T follicular helper cell (primary cell): ENCODE measurements at places on chromosomes 7 and 10.
A peak's percentile ranks its signal among the peaks of the same experiment; 100 is the strongest.

DNA sequence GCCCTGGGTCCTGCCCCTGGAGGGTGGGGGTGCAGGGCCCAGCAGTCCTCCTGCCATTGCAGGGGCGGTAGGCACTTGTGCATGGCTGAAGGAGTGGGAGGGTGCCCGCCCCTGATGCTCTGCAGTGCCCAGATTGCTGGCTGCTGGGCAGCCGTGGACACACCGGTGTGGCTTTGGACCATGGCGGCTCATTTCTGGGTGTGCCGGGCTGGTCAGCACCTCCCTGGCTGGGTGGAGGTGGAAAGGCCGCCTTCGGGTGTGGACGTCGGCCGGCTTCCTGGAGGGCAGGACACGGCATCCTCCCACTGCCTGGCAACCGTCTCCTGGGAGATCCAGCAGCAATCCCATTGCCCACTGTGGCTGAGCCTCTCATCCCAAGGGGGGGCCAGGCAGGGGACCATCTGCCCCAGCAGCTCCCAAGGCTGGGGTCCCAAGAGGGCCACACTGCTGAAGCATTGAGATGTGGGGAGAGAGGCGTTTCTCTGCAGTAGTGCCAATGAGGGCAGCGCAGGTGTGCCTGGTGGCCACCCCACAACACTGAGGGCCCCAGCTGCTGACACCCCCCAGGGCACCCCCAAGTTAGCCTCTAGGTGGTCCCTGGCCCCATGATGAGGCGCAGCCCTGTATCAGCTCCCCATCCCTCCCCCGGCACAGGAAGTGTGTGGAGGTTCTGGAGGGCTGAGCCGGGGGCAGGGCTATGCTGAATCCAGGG, 12.9 kb downstream of the TTYH3 start:
- DNase-seq = no peak

- no peak for DNase-seq
Measured at GRCh38 chr7:81175275-81175940, 256.6 kb upstream of the SEMA3C start.

GRCh38 chr10:86288695-86289576, 77.7 kb downstream of the GRID1 start:
- DNase-seq = no peak

DNA sequence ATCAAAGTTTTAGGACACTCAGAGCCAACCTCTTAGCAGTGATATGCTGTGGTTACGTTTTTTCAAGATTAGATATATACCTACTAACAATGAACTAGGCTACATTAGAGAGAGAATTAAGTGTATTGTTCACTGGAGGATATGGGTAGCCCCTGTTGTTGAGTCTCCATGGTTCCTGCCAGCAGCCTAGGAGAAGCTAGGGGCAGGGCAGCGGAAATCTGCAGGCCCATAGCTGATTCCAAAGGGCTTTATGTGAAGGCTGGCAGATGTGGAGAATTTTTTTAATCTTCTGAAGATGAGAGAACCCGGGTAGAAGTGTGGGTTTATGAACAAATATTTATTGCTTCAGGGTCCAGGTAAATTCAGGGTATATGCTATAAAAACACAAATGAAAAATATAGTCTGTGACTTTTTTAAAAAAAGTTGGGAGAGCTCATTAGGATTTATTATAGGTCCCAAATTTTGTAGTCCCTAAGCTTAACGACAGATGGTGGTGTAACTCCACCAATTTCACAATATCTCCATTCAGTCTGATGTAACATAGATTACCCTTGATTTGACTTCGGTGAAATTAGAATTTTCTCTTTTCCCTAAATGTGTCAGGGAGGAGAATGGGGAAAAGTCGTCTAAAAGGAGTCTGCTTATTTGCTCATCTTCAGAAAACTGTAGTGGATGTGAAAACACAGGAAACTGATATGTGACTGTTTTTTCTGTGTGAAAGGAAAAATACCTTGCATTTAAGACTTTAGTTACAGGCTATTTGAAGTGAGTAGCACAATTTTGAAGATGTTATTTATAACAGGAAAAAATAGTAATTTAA, 163.0 kb upstream of the PPP1R3A start:
- DNase-seq = no peak

- no peak for DNase-seq
Measured at GRCh38 chr10:3330663-3331062, 158.1 kb upstream of the PITRM1 start.

GRCh38 chr7:1473864-1474512, 14.7 kb upstream of the MICALL2 start:
- peak; percentile 81 for DNase-seq

- no peak for DNase-seq
Measured at GRCh38 chr10:43392748-43393147, 16.2 kb downstream of the HNRNPF start.

GRCh38 chr7:157784979-157785441, 448.2 kb downstream of the DNAJB6 start:
- no peak for DNase-seq

DNA sequence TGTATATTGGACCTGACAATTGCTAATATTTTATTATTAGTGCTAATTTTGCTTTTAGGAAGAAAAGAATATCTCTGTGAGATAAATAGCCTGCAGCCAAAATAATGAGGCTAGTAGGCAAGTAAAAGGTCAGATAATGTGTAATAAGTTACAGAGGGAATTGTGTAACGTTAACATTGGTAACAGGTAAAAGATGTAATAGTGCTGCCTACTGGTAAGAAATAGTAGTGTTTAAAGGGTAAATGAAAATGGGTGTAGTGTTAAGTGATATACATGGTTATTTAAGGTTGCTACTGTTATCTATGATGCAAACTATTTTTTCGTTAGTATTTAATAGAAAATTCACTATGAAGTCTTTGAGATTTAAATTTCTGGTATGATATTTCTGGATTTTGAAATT, 9.2 kb upstream of the FOXP2 start:
- no peak for DNase-seq

GRCh38 chr7:1922071-1922869, 252.2 kb downstream of the ELFN1 start:
- no peak for DNase-seq

DNA sequence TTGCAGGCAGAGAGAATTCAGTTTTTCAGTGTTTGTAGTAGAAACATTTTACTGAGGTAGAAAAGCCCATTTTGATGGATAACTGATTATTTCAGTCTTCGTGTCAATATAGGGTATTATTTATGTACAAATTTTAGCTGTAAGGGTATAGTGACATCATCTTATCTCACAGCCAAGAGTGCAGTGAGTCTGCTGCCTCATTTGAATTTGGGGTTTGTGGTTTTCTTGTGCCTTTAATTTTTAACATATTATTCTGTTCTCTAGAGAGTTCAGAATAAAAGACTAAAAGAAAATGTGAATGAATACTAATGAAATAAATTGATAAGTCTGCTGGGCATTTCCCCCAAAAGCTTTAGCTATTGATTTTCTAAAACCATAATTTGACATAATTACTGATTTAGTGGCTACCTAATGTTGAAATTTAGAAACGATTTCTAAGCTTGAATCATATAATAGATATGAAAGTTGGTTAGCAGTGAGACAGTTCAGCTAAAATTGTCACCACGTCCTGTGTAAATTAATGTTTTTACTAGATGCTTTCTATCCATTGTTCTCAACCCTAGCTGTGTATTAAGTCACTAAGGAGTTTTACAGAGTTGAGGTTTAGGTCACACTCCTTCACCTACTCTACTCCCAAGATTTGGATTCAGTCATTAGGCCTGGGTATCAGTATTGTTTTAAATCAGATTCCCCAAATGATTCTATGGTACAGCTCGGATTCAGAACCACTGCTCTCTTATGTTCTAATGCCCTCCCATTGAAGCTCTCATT, 37.3 kb downstream of the ACADSB start:
- DNase-seq = no peak

DNA sequence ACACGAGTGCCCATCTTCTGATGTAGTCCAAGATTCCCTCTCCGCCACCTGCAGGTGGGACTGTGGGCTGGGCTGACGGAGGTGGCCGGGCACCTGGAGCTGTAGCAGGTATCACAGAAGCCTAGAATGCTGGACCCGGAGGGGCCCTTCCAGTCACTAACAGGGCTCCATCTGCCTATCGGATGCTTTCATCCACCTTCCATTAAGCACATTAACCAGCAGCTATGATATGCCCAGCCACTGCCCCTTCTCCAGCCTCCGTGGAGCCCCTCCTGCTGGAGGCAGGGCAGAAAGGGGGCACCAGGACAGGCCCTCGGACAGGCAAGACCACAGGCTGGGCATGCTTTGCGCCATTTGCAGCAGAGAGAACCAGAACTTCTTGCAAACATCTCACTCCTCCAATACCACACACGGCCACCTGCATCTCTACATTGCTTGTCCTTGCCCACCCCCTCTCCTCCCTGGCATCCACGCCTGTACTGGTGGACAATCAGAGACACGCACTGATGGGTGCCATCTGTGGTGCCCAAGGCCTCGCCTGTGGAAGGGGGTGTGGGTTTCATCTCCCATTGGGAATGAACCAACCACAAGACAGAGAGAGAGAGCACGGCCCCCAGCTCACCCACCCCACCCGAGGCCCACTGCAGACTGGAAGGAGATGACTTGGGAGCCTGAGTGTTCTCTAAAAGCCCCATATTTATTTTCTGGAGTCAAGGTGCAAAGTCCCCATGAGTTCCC, 16.8 kb downstream of the PRKAG2 start:
- no peak for DNase-seq

GRCh38 chr10:69409176-69409495, 7.6 kb downstream of the TACR2 start:
- no peak for DNase-seq

DNA sequence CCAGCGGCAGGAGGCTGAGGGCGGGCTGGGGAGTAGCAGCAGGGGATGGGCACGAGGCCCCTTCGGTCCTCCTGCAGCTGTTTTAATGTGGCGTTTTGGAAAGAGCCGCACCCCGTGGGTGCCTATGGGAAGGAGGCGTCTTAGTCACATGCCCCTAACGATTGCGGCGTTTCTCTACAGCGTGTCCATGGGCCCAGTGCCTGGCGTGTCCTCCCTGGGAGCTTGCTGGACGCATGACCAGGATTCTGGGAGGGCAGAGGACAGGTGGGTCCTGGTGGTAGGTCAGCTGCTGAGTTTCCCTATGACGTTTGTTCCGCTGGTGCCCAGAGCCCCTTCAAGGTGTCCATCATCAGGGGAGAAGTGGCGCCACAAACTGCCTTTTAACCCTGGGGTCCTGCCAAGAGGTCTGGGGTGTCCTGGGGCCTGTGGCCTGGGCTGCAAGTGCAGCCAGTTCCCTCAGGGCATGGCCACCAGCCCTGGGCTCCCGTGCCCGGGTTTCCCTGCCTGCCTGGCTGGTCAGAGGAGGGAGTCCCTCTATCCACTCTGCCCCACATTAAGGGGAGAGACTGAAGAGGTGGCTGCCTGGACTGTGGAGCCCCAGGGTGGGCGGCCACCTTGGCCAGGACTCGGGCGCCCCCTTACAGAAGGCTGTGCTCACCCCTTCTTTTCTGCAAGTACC, 48.7 kb downstream of the PWWP2B start:
- no peak for DNase-seq

GRCh38 chr10:92238054-92238585, 52.8 kb downstream of the CPEB3 start:
- no peak for DNase-seq

DNA sequence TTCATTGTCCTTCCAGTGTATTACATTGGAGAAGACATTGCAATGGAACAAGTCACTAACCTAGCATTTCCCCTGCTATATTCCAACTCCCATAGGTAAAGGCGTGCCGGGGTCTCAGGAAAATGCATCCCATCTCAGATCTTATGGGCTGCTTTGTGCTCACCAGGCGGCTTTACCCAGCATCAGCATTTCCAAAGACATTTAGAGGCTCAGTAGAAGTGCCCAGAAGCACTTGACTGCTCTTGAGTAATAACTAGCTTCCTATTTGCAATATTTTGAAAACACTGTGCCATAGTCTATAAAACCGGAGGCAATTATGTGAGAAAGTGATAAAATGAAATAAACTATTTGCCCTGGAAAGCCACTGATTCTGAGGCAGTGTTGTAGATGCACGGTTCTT, 415.0 kb upstream of the NPVF start:
- no peak for DNase-seq

DNA sequence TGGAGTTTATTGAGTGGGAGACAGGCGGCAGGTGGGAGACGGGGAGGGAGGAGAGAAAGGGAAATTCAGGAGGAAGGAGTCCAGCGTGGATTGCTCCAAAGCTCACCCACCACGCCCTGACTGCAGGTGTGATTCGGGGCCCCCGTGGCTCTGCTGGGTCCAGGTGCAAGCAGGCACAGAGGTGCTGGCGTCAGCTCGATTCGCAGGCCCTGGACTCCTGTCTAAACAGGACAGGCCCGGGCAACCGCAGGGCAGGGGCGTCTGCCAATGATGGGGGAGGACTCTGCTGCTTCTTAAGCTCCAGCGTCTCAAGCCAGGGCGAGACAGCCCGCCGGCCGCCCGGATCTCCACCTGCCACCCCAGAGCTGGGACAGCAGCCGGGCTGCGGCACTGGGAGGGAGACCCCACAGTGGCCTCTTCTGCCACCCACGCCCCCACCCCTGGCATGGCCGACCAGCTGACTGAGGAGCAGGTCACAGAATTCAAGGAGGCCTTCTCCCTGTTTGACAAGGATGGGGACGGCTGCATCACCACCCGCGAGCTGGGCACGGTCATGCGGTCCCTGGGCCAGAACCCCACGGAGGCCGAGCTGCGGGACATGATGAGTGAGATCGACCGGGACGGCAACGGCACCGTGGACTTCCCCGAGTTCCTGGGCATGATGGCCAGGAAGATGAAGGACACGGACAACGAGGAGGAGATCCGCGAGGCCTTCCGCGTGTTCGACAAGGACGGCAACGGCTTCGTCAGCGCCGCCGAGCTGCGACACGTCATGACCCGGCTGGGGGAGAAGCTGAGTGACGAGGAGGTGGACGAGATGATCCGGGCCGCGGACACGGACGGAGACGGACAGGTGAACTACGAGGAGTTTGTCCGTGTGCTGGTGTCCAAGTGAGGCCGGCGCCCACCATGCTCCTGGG, at the start of gene CALML3:
TSS of gene CALML3 (plus strand) at position 321 of the 920 bp plus-strand sequence. CDS start at position 446, 125 bp downstream.
- DNase-seq = no peak

- DNase-seq = no peak
Measured at GRCh38 chr7:38628630-38629385, 2.4 kb downstream of the AMPH start.

DNA sequence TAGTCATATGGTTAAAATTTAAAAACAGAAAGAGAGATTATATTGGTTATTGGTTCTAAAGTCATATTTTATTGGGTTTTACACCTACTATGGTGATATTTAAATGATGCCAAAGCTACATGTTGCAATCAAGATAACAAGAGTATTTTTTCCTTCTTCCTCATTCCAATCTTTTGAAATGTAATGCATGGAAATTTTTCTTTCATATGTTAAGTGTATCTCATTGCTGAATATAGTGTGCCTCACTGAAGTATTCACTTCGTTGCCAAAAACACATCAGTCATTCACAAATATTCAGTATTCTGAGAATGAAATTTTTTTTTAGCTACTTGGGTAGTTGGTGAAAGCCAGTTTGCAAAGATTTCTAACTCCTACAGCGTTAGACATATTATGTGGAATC, 19.5 kb downstream of the HDAC9 start:
- DNase-seq = no peak

GRCh38 chr7:141045126-141045841, 28.6 kb upstream of the TMEM178B start:
- no peak for DNase-seq

DNA sequence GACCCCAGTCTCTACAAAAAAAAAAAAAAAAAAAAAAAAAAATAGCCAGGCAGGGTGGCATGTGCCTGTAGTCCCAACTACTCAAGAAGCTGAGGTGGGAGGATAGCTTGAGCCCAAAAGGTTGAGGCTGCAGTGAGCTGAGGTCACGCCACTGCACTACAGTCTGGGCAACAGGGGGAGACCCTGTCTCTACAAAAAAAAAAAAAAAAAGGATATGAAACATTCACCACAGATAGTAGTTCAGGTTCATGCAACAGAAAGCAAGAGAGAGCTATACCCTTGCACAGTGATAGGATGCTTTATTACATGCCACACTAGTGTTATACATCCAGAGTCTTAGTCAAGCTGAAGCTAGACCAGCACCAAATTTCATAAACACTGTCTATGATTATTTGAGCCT, 148.4 kb upstream of the KAT6B start:
- DNase-seq = no peak
